Left cardiac atrium (tissue), 4 donors: ENCODE measurements at places on chromosomes 6 and 20.

DNA sequence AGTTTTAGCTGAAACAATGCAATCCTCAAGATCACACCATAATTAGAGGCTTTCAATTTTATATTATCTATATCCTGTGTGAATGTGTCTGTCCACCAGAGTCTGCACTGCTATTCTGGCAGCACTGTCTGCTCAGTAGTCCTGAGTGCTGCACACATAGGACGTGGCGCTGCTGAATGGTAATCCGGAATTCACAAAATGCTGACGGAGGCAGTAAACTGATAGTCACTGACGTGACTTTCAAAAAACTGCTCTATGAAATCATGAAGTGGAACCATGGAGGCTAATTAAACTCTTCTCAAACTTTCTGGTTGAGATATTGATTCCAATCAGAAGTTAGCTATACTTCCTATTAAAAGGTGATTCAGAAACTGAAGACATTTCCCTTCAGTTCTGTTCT, 190.8 kb upstream of the NOX3 start:
- no peak for DNase-seq

GRCh38 chr6:89357390-89357789, 4.9 kb upstream of the UBE2J1 start:
- DNase-seq = no peak

DNA sequence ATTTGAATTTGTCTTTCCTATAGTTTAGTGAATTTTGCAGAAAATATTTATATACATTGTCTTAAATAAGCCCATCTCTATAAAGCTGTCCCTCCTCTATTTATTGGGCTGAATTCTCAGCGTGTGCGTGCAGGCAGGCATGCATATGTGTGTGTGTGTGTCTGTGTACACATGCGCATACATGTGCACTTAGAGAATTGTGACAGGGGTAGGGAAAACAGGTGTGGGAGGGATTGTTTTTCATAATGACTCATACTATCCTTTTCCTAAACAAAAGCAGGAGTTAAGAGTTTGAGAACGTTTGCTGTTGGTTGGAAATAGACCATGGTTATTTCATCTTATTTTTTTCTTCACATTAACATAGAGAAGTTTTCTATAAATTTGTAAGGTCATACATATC, 43.4 kb upstream of the FABP7 start:
- DNase-seq = no peak

DNA sequence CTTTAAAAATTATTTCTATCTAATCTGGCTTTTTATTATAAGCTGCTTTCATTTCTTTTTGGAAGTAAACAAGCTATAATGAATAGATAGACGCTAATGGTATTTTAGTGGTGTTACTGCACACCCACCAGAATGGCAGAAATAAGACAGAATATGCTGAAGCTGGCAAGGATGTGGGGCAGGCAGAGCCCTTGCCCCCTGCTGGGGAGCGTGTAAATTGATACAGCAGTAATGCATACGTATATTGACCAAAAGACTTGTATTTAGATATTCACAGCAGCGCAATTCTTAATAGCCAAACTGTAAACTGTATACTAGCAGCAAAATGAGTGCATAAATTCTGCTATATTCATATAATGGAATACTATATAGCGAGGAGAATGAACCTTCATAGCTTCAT, 35.3 kb downstream of the TMEM181 start:
- DNase-seq = no peak

- DNase-seq = peak; percentile 43
These were observed 36.4 kb downstream of the MYLK4 start for GRCh38 chr6:2714111-2714895.
